ENCODE measurements at places on chromosomes 16 and 17.

DNA sequence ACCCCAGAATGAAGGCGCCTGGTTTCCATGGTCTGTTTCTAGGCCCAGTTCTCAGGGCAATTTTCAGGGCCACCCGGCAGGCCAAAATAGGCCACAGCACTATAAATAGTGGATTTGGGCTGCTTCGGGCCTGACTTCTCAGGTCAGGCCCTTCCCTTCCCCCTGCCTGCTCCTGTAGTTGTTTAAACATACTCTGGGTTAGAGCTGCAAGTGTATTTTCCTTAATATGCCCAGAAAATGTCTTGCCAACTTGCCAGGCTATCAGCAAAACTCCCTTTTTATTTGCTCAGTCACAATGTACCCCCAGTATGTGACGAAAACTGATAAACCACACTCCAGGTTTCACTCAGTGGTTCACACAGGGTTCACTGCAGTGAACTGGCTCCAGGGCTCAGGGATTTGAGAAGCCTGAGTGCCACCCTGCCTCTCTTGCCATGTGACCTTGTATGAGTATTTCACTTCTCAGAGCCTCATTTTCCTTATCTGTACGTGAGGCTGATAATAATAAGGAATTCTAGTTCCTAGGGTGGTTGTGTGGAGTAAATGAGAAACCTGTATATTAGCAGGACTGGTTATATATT lies 76.5 kb downstream of the GPRC5B start:
- no peak for DNase-seq

GRCh38 chr16:2705351-2705750 lies 14.7 kb downstream of the PRSS27 start:
- DNase-seq = no peak

- DNase-seq = peak; percentile 85
Measured at GRCh38 chr17:8941520-8941919, 24.0 kb downstream of the PIK3R5 start.

GRCh38 chr16:13289515-13289914 lies 388.1 kb downstream of the SHISA9 start:
- no peak for DNase-seq

- no peak for DNase-seq
Measured at GRCh38 chr17:41657176-41657754, 31.4 kb upstream of the EIF1 start.

GRCh38 chr17:67542219-67543114 lies 165.4 kb downstream of the PITPNC1 start:
- DNase-seq = no peak

- DNase-seq = peak; percentile 57
Measured at GRCh38 chr16:75566758-75567255, 628 bp downstream of the GABARAPL2 start.

- DNase-seq = no peak
Measured at GRCh38 chr16:52964290-52964689, 88.4 kb downstream of the CHD9NB start.

- DNase-seq = no peak
Measured at GRCh38 chr16:83269048-83269447, 538.7 kb upstream of the HSBP1 start.

DNA sequence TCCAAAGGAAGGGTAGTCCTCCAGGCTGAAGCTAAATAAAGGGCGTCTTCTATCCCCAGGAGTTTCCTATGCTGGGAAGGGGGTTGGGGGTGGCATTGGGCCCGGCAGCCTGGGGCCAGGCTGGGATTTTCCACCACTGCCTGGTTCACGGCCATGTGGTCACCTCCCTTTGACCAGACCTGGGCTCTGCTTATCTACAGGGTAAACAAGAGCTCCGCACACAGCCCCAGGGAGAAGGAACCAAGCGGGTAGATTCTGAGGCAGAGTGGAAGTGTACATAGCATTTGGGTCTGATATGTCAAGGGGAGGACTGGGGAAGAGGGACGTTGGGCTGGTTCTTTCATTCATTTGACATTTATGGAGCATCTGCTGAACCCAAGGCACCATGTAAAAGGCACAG lies 27.2 kb upstream of the TMEM220 start:
- no peak for DNase-seq

DNA sequence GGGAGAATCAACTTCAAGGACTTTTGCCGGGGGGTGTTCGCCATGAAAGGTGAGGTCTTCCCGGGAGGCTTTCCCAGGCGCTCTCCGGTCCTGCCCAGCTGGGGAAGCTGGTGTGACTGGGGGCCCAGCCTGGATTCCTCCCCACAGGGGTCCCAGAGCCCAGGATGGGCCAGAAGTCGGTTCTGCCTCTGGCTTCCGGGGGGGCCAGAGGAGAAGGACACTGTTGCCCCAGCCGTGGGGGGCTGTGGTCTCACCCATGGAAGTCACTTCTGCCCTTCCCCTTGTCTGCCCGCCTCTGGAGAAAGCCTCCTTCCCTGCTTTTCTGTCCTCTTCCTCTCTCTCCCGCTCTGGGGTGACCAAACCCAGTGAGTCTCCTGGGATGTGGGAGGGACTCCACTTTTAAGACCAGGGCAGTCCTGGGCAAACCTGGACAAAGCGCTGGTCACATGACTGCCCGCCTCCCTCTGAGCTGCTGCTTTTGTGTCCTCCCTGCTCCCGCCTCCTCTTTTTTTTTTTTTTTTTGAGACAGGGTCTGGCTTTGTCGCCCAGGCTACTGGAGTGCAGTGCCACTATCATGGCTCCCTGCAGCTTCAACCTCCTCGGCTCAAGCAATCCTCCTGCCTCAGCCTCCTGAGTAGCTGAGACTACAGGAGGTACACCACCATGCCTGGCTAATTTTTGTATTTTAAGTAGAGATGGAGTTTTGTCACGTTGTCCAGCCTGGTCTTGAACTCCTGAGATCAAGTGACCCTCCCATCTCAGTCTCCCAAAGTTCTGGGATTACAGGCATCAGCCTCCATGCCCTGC lies 40.6 kb downstream of the RAB11FIP4 start:
- DNase-seq = no peak

- DNase-seq = no peak
Measured at GRCh38 chr16:31055613-31056012, 18.4 kb downstream of the ZNF668 start.

GRCh38 chr17:28944343-28944742 lies 7.0 kb downstream of the PHF12 start:
- DNase-seq = no peak

GRCh38 chr16:259226-259625 lies 16.5 kb downstream of the RGS11 start:
- no peak for DNase-seq

DNA sequence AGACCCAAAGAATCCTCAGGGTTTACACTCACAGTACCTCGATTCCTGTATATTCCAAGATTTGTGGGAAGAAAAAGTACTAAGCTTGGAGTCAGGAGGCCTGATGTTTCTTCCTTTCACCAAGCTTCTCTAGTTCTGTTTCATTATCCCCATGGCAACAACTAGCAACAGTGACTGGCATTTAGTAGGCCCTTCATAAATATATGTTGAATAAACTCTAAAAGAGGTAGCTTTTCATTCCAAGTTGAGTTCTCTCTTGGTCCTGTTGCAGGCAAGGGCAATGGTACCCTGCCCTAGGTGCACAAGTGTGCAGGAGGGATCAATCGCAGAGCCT lies 527 bp upstream of the UBE2Z start:
- no peak for DNase-seq

GRCh38 chr17:7296189-7296861 lies 1.9 kb upstream of the YBX2 start:
- DNase-seq = peak; percentile 71

DNA sequence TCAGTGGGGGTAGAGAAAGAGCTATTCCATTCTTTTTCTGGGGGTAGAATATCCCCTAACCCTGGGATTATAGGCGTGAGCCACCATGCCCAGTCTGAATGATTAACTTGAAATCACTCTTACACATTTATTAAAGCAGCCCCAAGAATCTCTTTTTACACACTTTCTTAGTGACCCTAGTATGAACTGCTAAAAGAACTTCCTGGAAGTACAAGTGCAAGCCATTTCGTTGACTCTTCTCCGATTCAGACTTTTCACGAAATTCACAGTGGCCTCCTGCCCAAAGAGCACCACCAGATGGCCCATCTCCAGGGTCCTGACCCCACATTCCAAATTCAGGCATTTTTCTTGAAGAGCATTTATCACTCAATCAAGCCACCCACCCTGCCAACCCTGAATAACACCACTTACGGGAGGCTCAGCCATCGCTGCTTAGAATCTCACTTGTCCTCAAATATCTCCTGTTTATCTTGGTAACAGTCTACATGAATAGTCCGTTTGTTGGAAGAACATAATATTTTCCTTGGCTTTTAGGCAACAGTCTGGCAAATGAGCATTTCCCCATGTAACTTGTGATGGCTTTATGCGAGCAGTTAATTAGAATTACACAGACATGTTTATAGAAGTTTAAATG lies 28.0 kb downstream of the ZNF423 start:
- no peak for DNase-seq

DNA sequence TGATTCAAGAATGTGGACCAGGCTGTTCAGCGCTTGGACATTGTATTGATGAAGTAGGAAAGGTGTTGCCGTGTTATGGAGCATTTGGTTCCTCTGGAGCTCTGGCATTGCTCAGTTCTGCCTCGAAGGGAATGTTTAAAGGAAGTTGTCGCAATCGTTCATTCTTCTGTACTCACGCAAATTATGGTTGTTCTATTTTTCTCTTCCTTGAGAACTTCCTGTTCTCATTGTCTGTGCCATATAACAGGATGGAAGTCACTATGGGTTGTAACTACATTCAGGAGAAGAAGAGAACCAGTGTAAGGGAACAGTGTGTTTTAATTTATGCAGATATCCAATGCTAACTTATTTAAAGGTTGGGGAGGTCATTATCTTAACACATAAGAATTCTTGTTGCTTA lies 13.0 kb downstream of the PCTP start:
- DNase-seq = no peak

DNA sequence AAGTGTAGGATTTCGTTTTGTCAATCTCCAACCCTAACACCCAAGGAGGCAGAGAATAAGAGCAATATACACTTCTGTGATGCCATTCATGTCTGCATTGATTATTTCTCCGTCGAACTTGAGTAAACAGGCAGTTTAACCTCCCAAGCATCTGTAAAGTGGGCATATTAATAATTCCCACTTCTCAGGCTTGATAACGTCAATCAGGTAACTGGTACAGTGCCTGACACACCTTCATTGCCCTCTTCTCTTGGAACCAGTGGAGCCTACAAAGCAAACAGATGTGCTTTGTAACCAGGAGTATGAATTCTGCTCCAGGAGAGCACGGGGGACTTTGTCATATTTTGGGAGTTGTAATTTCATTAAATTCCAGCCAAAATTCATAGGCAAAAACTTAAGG lies 32.5 kb upstream of the PLCG2 start:
- DNase-seq = no peak

DNA sequence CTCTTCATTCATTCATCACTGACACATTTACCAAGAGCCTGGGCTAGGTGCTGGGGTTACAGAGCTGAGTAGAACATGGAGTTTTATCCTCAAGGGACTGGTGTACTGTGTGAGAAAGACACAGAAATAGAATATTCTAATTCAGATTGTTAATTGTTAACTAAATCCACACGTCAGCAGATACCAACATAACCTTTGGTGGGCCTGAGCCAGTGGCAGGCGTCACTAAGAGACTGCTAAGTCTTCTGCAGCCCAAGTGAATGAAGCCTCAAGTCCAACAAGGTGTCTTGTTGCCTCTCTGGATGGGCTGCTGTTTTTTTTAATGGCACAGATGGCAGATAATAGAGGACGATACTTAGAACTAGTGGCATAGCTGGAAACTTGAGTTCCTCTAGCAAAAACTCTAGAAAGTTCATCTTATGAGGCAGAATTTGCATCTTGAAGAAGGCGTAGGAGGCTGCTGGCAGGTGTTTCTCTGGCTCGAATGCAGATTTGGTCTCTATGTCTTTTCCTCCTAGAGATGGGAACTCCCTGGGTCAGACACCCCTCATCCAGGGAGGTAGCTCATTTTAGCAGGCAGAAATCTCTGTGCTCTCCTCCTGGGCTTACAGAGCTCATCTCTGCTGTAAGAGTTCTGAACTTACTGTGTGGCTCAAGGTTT lies 179.5 kb downstream of the NTN1 start:
- DNase-seq = no peak

DNA sequence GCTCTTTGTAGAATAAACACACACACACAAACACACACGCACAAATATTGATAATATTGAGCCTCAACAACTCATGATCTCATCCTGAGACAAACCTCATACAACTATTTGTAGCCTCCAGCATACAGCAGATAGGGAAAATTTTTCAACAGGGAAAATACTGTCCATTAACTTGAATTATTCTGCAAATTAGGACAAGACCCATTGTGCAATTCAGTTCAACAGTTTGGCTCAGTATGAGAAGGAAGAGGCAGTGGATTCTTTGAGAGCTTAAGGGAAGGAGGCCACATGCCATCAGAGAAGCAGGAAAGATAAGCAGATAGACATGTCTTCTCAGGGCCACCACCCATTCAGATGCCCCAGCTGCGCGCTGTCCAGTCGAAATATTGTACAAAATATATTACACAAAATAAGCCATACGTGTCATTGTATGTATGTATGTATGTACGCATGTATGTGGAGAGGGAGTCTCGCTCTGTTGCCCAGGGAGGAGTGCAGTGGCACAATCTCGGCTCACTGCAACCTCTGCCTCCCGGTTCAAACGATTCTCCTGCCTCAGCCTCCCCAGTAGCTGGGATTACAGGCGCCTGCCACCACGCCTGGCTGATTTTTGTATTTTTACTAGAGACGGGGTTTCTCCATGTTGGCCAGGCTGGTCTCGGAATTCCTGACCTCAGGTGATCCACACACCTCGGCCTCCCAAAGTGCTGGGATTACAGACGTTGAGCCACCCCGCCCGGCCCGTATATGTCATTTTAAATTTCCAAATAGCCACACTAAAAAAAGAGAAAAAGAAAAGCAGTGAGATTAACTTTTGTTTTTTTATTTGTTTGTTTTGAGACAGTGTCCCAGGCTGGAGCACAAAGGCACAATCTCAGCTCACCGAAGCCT lies 1.8 kb downstream of the ZC3H7A start:
- no peak for DNase-seq

DNA sequence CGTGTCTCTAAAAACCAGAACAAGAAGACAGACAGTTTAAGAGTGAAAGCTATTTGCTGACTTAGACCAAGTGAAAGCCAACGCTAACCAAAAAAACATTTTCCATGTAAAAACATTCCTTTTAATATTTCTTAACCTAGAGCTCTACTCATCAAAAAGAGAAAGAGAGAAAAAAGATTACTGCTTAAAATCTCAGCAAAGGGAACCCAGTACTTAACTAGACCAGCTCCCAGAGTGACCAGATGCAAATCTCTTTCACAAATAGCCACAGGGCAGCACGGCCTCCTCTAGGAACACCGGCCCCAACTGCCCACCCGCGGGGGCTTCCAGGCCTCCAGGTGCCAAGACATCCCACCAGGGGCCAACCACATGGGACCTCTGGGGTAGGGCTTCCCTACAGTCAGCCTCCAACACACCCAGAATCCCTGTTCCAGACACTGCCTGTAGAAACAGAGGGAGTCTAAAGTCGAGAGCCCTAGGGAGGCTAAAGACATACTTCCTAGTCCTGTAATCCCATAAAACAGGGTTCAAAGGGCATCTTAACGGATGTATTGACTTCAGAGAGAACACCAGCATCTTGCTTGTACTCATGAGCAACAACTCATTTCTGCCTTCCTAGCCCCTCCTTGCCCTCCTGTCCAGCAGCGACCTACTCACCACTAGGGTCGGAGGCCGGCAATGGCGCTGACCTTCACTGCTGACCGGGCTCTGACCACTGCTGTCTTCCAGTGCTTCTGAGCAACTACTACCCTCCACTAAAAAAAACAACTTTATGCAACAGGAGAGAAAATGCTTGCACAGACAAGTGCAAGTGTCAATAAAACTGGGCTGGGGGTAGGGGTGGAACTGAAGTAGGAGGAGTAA lies 21.3 kb downstream of the ZCCHC14 start:
- DNase-seq = no peak

GRCh38 chr16:66918803-66919568 lies at the start of gene CDH16:
Gene CDH16, minus strand, starts transcription at chr16:66918885. Its CDS starts 820 bp downstream, at chr16:66918065.
- DNase-seq = no peak
